Kidney epithelial cell (primary cell): ENCODE measurements at places on chromosomes 1 and 21. TPM values are rescaled to one million over a fixed set of nuclear protein-coding genes. Genes with fewer than 3 reads are reported as not detected.

GRCh38 chr1:17292299-17293160, 15.5 kb upstream of the PADI4 start:
- DNase-seq, result no peak

DNA sequence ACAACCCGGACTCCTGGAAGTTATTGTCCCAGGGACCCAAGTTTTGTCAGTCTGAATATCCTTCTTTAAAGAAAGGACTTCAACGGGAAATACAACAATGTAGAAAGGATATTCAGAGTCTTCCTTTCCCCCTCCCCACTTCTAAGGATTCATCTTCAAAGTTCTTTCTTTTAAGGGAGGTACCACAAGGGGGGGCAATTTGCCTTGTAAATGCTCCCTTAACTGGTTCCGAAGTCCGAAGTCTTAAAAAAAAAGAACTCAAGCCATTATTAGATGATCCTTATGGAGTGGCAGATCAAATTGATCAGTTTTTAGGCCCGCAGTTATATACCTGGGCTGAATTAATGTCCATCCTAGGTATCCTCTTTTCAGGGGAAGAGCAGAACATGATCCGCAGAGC, 47.0 kb downstream of the SERINC2 start:
- DNase-seq, result no peak

DNA sequence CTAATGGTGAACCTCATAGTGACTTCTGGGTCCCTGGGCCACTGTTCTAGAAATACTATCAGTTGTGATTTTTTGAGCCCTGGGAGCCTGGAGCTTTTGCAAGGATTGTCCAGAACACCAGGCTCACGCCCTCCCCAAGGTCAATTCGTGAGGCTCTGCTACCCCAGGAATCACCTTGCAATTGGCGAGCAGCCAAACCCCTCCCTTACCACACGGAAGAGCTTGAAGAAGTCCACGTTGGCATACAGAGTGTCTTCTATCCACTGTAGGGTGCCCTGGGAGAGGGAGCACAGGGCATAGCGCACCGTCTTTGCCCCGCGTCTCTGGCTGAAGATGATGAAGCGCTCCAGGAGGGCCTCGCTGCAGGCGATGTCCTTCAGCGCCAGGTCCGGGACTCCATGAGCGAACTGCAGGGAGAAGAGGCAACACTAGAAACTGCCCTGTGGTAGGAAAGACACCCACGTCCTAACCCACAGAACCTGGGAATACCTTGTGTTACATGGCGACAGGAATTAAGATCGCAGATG, 22.3 kb downstream of the ABCA4 start:
- no peak for DNase-seq

DNA sequence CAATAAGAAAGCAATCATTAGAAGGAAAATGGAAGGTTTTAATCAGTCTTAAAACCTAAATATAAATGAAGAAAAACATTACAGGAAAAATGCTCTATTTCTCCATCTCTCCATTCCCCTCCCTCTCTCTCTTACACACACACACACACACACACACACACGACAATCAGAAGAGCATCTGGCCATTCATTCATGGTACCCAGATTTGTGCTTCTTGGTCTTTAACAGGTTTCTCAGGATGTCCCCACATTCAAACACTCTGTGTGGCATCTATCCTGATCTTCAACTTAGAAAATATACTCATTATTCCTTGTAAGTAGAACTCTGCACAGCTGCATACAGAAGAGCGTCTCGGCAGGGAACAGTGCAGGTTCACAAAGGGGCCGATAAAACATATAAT, 779 bp downstream of the LRRC40 start:
- no peak for DNase-seq

GRCh38 chr1:99305626-99306025, 41.3 kb downstream of the PLPPR4 start:
- DNase-seq, result no peak

HFM1 gene
- total RNA-seq, result 0.48 and 0.79 TPM in 2 replicates

- DNase-seq, result no peak
These were observed 97.3 kb downstream of the USH2A start for GRCh38 chr1:216325946-216326345.

HRNR gene
- not detected in 2 replicates for total RNA-seq

PPP1R8 gene
- total RNA-seq, result 46.1 and 53.1 TPM in 2 replicates

KRTAP7-1 gene
- total RNA-seq, result not detected in 2 replicates

TYW3 gene
- 8.6 and 9.5 TPM in 2 replicates for total RNA-seq

GRCh38 chr1:231603598-231604275, 22.9 kb upstream of the DISC1 start:
- DNase-seq, result no peak

RGS4 gene
- total RNA-seq, result 6.6 and 20.8 TPM in 2 replicates

GRCh38 chr1:32681509-32681908, 21.1 kb downstream of the SYNC start:
- no peak for DNase-seq

PALMD gene
- 0.17 and 0.27 TPM in 2 replicates for total RNA-seq

ORC1 gene
- 2.2 and 2.7 TPM in 2 replicates for total RNA-seq

DNA sequence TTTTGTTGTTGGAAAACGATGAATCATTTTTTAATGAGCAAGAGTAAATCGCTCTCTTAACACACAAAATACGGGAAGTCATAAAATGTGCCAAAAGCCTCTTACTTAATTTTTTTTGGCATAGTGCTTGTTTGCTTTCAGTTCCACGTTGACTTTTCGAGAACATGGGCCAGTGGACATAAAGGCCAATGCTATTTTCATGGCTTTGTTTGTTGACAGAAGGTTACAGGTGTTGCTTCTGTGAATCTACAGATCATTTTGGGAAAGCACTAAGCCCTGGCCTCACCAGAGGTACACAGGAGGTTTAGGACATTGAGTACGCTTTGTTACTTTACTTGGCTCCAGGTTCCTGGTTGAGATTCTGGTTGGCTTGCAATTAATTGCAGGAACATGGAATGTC, 199.4 kb upstream of the HMCN1 start:
- DNase-seq, result no peak

DNA sequence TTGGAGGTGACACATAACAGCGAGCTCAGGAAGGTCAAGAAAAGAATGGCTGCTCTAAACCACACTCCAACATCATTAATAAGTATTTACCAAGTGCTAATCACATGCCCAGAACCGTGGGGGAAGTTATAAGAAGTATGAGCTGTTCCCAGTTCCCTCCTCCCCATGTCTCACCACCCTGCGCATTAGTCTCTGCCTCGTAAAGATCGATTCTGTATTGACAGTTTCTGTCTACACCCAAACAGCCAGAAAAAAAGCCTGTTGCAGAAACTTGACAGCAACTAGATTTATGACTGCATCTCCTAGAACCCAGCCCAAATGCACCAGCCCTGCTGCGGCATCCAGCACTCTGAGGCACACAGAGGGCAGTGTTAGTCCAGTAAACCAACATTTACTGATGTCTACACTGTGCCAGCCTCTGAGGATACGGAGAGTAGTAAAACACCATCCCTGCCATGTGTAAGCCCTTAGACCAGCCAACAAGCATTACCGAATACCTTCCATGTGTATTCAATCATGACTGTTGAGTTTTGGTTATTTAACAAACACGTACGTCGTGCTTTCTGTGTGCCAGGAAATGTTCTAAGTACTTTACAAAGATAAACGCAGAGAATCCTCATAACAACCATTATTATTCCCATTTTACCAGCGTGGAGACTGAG, 63.6 kb upstream of the ZBTB40 start:
- no peak for DNase-seq

RCAN3 gene
- 20.3 and 24.4 TPM in 2 replicates for total RNA-seq

DNA sequence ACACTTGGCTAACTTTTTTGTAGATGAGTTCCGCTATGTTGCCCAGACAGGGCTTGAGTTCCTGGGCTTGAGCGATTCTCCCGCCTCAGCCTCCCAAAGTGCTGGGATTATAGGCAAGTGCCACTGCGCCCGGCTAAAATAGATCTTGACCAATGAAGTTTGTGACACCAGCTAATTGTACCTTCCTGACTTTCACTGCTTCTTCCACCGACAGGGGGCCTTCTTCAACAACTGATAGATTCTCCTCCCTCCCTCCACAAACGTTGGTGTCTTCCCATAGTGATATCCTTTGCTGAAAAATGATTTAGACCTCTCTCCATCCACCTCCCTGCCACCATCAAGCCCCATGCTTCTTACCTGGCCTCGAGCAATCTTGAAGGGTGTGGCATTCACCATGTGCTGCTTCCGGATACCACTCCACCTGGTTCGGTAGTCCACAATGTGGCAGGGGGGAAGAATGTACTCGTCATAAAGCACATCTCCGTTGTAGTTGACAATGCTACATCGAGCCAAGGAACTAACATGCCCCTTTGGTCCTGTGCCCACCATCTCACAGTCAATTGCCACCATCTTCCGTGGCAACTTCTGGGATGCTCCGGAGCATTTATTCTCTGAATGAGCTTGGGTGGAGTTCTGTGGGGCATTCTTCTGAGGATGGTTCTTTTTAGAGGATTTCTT, 1.6 kb upstream of the METTL25B start:
- DNase-seq, result no peak

RHBG gene
- 0.55 TPM in 1 of 2 replicates, not detected in the other for total RNA-seq

COP1 gene
- total RNA-seq, result 54.9 and 74.2 TPM in 2 replicates

GRCh38 chr21:24123785-24124184, 1483.5 kb downstream of the MRPL39 start:
- DNase-seq, result no peak

DNA sequence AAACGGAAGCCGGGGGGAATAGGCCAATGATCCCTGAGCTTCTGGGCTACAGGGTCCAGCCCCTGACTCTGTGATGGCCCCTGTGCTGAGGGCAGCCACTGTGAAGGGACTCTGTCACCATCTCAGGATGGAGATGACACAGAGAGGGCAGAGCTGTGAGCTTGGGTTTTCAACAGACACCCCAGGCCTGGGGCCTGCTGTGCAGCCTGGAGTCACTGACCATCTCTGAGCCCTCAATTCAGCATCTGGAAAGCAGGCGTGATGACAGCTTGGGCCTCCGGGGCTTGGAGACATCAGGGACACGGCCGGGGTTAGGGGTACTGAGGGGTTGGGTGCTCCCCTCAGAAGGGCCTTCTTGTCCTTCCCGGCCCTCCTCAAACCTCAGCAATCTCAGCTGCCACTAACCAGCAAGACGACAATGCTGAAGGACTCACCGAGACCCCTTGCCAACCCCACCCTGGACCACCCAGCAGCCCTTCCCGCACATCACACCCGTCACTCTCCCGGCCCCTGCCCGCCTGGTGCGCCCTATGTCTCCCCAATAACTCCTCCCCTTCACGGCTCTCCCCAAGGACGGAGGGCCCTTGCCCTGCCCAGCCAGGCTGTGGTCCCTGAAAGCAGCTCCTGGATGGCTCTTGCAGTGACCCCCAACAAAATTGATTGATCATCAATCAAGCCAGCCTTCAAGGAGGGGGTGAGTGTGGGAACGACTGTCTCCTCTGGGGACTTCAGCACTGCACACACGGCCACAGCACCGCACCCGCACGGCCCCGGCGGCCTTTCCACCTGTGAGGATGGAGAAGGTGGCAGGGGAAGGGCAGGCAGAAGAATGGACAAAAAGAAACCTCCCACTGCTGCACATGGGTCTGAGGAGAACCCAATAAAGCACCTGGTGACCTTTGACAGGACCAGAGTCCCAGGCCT, 4.3 kb downstream of the MEGF6 start:
- no peak for DNase-seq

GRCh38 chr1:172293429-172293828, 127.1 kb upstream of the C1orf105 start:
- no peak for DNase-seq

- DNase-seq, result no peak
These were observed 32.6 kb downstream of the RUNX3 start for GRCh38 chr1:24897263-24898151.

DNA sequence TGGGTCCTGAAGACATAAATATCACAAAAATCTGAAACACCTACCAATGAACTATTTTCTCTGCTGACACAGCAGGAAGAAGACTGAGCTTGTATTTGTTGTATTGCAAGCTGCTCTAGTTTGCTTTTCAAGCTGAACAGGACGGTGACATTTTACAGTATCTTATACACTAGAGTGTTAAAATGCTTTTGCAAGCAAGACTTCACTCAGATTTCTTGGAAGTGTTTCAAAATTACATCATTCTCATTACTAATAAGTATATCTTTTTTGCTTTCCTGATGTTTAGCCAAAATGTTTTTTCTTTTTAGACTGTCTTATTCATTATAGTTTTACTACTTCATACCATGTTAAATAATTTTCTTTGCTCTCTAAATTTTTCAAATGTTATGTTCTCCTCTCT, 427.1 kb upstream of the CXADR start:
- no peak for DNase-seq

L1TD1 gene
- 0.34 and 0.88 TPM in 2 replicates for total RNA-seq

DNA sequence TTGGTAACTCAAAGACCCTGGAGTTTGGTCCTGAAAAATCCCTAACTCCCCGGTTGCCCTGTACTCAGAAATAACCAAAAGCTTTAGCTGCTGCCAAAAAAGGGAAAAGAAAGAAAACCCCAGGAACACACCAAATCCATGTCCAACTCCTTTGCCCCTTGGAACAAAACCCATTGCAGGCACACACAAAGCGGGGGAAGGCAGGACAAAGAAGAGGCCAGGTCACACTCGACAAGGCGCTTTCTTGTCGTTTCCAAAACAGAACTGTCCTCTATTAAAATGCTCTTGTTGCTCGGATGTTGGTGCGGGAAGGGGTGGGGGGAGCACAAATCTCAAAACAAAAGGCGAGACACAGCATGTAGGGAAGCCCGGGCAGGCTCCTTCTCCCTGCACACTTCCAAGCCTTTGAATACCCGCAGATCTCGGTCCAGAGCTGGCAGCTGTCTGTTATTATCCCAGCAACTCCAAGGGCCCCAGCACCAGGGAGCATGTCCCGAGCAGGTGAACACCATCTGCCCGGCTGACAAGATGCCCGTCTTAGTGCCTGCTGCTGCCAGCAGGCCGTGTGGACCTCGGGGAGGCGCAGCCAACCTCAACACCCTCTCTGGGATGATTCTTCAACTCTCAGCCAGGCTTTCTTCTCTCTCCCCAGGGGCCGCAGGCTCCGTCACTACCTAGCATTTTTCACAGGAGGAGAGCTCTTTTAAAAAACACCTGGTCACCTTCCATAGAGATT, 96.4 kb downstream of the SSBP3 start:
- DNase-seq, result no peak

DNA sequence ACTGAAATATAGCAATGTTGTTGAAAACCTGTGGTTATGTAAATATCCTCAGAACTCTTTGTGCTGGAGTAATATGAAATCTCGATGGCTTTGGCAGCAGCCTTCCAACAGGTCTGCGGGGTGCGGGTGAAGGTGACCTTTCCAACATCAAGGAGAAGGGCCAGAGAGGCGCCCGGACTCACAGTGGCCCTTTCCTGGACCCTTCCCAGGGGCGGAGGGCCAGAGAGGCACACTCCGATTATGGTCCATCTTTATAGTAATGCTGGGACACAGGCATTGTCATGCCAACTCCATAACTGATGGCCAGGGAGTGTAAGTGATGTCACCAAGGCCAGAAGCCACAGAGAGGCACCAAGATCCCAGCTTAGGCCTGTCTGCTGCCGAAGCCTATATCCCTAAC, 18.1 kb downstream of the SLC37A1 start:
- DNase-seq, result no peak

DNA sequence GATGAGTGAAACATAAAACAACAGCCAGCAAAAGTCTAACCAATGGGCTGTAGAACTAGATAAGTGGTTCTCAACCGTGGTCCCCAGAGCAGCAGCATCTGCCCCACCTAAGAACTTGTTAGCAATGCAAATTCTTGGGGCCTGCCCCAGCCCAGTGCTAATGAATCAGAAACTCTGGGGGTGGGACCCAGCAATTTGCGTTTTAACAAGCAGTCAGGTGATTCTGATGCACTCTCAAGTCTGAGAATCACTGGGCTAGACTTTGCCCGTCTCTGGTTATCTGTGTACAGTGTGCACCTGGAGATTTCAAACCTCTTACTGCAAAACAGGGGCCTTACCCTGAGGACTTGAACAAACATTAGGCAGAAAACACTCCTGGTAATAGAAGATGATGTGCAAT, 66.5 kb downstream of the PLXNA2 start:
- no peak for DNase-seq
